ENCODE measurements at places on chromosomes 7 and 10.

GRCh38 chr7:114885836-114886235 lies 36.1 kb upstream of the MDFIC start:
- DNase-seq: no peak

DNA sequence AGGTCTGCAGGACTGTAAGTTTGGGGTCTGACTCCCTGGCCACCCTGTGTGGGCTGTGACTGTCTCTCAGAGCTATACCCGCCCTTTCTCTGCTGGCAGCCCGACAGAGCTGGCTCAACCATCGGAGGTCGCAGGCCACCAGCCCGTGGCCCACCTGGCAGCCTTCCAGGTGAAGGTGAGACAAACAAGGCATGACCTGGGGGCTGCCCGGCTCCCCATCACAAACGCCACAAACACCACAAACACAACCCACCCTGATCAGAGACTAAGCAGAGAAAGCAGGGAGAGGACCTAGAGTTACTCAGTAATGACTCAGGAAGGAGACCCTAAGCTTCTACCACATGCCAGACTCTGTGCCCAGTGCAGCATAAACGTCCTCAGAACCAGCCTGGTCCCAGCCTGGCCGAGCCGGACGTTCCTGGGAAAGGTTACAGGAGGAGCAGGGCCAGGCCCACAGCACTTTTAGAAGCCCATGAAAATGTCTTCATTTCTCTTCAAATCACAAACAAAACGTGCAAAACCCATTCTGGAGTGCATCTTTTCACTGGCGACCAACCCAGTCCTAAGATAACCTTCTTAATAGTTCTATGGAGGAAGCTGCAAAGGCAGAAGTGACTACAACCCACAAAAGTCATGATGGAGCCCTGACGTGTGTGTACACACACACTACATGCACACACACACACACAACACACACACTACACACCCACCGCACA lies 66.8 kb downstream of the MKI67 start:
- DNase-seq: no peak

GRCh38 chr10:115001506-115002381 lies 63.7 kb downstream of the TRUB1 start:
- DNase-seq: peak; percentile 16

GRCh38 chr10:93867525-93867924 lies 26.3 kb upstream of the SLC35G1 start:
- no peak for DNase-seq

DNA sequence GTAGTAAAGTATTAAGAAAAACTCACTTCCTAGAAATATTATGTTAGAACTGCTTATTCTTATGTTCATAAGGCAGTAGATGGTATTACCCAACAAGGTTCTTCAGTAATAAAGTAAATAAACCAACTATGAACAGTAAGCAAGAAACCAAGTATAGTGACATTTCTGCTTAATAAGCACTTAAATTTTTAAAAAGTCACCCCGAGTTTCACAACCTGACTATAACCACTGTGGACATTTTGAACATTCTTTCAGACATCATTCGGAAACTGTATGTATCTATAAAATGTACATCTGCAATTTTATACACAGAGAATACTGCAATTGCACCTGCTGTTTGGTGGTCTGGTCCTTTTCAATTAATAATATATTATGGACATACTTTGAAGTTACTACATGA lies 1073.6 kb downstream of the XPNPEP1 start:
- no peak for DNase-seq

DNA sequence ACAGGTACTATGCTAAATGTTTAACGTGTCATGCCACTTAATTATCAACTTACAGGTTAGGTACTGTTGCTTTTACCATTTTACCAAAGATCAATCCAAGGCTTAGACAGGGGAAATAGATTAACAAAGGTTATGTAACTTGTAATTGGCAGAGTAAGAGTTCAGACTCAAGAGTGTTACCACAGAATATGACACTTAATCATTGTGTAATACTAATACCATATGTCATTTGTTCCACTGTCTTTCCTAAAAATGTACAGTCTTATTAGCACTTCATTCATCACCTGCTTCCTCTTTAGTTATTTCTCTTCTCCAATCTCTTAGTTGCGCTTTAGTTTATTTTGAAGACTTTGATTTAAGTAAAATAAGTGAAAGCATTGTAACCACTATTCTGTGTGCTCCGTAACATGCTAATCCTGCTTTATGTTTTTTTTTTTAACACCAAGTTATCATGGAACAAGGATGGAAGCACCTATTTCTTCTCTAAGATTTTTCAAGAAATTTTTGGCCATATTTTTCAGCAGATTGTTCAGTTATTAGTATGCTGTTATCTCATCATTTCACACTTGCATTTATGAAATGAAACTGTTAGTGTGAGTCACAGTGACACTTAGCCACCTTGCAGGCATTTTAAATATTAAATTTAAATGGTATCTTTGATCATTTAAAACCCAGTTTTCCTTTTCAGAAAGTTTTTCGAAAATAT lies 197.3 kb downstream of the PHF14 start:
- DNase-seq: no peak

DNA sequence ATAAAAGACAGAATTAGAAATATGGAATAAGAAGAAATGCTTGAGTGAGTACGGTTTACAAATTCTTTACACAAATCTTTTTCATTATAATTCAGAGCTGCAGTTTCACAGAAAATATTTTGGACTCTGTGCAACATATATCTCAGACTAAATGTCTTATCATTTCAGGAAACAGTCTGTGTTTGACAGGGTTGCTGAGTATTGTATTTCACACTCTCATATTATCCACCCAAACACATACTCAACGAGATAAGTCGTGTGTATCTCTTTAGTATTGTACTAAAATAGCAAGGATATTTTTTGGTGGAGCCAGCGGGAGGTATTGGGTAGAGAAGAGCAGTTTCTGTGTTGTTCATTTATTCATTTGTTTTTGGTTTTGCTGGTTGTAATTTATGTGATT lies 39.0 kb upstream of the SLC39A12 start:
- DNase-seq: no peak

DNA sequence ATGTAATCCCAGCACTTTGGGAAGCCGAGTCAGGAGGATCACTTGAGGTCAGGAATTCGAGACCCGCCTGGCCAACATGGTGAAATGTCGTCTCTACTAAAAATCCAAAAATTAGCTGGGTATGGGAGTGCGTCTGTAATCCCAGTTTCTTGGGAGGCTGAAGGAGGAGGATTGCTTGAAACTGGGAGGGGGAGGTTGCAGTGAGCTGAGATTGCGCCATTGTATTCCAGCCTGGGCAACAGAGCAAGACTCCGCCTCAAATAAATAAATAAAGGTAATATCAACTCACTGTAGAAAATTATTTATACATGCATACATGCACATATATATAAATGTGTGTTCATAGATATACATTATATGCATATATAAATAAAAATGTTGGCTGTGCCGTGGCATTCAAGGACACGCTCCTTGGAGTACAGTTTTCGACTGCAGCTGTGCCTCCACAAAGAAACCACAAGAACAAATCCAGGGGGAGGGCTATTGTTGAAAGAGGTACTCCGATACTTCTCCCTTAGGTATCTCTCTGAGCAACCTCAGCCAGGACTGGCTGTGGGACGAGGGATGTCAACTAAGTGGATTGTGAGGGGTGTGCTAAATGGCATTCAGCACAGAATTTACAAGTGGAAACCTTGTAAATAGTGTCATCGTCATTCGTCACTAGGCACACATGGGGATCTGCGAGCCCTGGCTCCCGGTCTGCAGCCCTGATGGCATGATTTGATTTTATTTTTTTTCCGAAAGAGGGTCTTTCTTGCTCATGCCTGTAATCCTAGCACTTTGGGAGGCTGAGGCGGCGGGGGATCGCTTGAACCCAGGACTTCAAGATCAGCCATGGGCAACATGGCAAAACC lies 49.3 kb downstream of the HIP1 start:
- DNase-seq: no peak

DNA sequence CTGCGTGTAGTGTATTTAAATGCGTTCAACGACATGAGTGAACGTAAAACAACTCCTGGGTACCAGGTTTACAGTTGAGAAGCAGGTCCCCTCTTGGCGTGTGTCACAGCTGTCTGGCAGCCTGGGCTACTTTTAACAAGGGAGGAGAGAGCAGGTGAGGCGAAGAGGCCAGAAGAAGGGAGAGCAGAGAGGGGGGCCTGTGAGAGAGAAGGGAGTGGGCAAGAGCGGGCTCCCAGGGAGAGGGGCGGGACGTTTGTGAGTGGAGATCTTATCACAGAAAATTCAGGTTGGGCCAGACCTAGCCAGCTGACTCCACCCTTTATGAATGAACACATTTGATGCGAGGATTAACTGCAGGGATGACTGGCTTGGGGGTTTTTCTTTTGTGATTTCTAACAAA lies 154.0 kb downstream of the CAMK1D start:
- DNase-seq: no peak

- DNase-seq: peak; percentile 85
Observed at GRCh38 chr7:151013733-151014497, 10.4 kb downstream of the ATG9B start.

- no peak for DNase-seq
Observed at GRCh38 chr7:27112361-27112760, 9.9 kb upstream of the HOXA2 start.

DNA sequence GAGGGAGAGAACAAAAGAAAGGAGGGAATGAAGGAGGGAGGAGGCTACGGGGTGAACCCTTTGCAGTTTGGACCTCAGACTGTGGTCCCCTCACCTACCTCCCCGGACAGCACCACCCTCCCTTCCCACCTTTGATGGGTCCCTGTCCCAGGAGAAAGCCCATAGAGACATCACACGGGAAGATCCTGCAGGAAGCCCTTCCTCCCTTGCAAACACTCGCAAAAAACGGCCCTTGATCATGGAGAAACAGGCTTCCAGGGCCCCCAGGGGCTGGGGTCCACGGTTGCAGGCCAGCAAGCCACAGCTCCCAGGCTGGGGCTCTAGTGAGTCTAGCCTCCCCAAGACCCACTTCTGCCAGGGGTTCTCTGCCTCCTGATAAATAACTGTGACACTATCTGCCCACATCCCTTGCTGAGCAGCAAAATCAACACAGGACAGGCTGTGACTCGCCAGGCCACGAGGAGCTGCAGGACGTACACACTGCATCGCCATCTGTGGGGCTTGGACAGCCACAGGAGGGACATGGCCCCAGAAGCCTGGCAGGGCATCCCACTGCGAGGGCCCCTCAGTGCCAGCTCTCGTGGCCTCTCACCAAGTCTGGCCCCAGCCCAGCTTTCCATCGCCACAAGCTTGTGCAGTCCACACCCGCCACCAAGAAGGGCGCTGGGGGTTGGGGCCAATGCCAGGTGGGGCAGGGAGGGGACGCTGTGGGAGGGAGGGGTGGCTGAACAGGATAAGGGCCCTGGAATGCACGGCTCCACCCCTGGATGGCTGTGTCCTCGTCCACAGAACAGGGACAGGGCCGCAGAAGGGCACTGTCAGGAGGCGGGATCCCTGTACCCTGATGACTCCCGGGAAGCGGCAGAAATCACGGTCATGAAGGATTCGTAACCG lies 34.2 kb downstream of the PDGFA start:
- DNase-seq: no peak

- DNase-seq: peak; percentile 89
Observed at GRCh38 chr7:5218564-5219360, 28.7 kb downstream of the WIPI2 start.

GRCh38 chr7:100799037-100799896 lies 28.1 kb downstream of the EPHB4 start:
- peak; percentile 76 for DNase-seq

DNA sequence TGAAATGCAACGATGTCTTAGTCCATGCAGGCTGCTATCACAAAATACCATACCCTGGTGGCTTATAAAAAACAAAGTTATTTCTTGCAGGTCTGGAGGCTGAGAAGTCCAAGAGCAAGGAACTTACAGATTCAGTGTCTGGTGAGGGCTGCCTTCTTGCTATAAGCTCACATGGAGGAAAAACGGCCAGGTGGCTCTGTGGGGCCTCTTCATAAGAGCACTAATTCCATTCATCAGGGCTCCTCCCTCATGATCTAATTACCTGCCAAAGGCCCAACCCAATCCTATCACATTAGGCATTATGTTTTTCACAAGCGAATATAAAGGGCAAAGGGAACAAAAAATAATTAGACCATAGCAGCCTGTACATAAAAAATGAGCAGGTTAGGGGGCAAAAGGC lies 35.4 kb downstream of the PAPSS2 start:
- no peak for DNase-seq

DNA sequence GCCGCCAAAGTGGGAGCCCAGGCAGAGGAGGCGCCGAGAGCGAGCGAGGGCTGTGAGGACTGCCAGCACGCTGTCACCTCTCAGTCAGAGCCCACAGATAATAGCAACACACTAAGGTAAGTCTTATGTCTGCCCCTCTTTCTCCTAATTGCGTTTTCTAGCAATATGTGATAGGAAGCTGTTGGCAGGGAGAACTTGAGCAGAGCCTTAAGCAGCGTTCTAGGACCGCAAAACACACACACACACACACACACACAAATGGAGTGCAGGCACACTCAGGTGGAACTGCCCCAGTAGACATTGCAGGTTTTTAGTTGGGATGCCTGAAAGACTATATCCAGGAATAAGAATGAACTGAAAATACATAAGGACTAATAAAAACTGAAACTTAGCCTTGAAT lies 1188.5 kb downstream of the NXPH1 start:
- no peak for DNase-seq

GRCh38 chr7:54543051-54543488 lies 895 bp downstream of the VSTM2A start:
- no peak for DNase-seq

DNA sequence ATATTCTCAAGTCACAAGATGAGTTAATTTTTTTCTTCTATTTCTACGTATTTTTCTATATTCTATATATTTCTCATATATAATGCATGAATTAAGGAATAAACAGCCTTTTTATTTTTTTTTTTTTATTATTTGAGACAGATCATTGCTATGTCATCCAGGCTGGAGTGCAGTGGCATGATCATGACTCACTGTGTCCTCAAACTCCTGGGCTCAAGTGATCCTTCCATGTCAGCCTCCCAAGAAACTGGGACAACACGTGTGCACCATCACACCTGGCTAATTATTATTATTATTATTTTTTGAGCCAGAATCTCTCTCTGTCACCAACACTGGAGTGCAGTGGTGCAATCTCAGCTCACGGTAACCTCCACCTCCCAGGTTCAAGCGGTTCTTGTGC lies 1.5 kb downstream of the CLDN12 start:
- DNase-seq: no peak

DNA sequence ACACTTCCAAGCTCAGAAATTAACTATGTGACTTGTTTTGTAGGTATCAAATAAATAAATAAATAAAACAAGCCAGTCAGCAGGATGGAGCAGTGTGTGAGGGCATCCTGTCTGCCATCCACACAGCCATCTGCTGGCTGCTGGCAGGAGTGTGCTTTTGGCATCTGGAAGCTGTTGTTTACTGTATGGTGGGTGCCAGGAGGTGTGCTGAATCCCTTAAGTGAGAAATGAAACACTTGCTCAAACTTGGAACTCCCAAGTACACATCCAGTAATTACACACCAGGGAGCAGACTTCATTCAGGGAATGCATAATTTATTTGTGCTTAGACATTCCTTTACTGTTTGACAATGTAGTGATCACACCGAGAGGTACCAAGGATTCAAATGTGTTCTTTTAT lies 16.9 kb upstream of the TAX1BP1 start:
- no peak for DNase-seq

- DNase-seq: no peak
Observed at GRCh38 chr10:77800320-77800719, 126.2 kb downstream of the DLG5 start.
